ENCODE measurements at places on chromosomes 6 and 20.

GRCh38 chr6:2896741-2897140 is 6.4 kb downstream of the SERPINB9 start:
- DNase-seq, result no peak

DNA sequence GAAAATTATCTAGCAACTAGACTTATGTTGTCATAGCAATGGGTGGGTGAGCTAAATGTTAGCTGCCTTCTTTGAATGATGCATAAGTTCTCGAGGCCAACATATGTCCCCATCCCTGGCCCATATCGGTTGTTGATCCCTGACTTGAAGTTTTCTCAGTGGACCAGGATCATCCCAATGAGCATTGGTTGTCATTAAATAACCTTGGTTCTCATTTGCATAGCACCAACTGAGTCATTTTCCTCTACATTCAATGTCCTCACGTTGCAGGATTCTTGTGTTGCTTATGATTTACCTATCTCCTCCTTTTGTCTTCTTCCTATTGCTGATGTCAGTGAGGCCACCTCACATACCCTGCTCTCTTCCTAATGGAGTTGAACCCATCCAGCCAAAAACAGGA is 12.1 kb upstream of the AHCY start:
- DNase-seq, result no peak

- DNase-seq, result no peak
Observed at GRCh38 chr6:138087593-138088325, 19.5 kb downstream of the PERP start.

- no peak for DNase-seq
Observed at GRCh38 chr6:149483334-149483725, 1.5 kb downstream of the ZC3H12D start.

DNA sequence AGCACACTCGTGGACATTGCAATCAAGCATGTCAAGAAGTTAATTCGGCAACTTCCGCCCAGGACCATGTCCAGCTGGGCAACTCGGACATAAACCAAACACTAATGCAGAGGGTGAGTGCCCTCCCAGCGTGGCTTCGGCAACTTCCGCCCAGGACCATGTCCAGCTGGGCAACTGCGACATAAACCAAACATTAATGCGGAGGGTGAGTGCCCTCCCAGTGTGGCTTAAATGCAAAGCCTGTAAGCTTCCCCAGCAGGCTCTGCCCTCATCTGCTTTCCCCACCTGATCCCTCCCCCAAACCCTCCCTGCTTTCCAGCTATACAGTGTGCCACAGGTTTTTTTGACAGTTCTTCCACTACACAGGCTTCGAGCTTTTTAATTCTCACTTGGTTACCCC is 143.4 kb downstream of the PXDC1 start:
- no peak for DNase-seq

DNA sequence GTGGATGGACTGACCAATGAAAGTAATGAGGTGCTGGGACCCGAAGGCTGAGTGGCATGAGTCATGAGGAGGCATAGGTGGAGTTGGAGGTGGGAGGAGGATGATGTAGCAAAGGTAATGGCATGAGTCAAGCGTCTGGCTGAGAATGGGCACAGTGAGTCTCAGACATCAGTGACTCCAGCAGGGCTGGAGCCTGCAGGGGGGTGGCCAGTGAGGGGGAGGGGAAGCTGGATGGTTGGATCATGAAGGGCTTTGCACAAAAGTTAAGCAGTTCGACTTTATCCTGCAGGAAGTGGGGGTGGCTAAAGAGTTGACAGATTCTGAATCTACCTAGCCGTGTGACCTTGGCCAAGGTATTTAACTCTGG is 99.0 kb upstream of the IYD start:
- no peak for DNase-seq

GRCh38 chr6:168319279-168320111 is at the start of gene DACT2:
TSS of gene DACT2 (minus strand) at chr6:168319777. CDS start at chr6:168319633, 144 bp downstream.
- no peak for DNase-seq

- peak; percentile 50 for DNase-seq
Observed at GRCh38 chr6:152338335-152339125, 298.6 kb downstream of the SYNE1 start.

DNA sequence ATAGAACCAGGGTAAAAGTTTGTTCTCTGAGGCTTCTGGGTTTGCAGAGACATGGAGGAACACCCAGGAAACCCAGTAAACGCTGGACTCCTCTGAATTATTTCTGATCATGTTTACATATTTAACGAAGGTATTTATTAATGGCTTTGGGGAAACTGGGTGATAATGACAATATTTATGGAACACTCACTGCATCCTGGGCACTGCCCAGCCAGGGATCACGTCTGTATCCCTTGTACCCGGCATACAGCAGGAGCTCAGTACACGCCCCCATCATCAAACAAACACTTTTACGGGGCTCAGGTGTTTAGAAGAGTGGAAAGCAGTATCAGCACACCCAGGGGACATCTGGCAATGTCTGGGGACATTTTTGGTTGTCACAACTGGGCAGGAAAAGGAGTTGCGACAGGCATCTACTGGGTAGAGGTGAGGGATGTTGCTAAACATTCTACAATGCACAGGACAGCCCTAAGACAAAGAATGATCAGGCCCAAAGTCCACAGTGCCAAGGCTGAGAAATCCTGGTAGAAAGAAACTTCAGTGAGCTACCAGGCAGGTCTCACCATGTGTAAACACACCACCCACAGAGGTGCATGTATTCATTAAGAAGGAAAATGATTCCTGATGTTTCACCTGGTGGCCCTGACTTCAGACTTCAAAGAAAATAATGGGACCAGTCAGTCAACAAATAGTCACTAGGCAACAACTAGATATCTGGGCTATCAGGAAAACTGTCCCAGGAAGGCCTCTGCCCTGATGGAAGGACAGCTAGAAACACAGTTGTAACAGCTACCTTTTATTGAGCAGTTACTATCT is 35.3 kb downstream of the ZMYND8 start:
- DNase-seq, result no peak

- DNase-seq, result no peak
Observed at GRCh38 chr20:15446373-15446772, 1109.0 kb upstream of the FLRT3 start.

- no peak for DNase-seq
Observed at GRCh38 chr6:53394704-53395103, 46.0 kb upstream of the ELOVL5 start.

GRCh38 chr6:32983493-32983848 is 15.1 kb downstream of the BRD2 start:
- no peak for DNase-seq

DNA sequence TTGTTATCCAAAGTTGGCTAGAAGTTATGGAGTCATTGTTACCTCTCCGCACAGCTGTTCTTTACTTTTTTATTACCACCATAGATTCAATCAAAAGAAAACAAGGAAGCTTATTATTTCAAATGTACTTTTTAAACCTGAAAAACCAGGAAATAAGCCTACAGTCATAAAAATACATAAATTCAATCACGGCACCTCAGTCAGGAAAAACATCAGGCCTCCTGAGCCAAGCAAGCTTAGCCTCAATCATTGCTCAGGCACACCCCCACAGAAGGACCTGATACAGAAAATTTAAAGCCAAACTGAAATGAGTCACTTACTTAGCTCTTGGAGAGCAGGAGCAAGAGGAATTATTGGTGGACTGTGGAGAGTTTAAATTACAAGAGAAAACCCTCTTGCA is 44.3 kb downstream of the MARCKS start:
- no peak for DNase-seq

GRCh38 chr6:31525553-31525931 is 3.2 kb upstream of the MCCD1 start:
- DNase-seq, result no peak
